ENCODE measurements at places on chromosomes 7 and 10. TPM values are rescaled to one million over a fixed set of nuclear protein-coding genes. Genes with fewer than 3 reads are reported as not detected.

- H3K4me1 ChIP-seq = peaks cover 2% of the 10 kb centered on the region
- H3K27me3 ChIP-seq = no peaks in the 10 kb centered on the region
- H3K27ac ChIP-seq = no peak overlapping the region
- H3K36me3 ChIP-seq = no peaks in the 10 kb centered on the region
- peak; percentile 92 for DNase-seq
Measured at GRCh38 chr10:84269773-84270172, 24.9 kb downstream of the RGR start.

- no peak overlapping the region for H3K27ac ChIP-seq
- H3K4me3 ChIP-seq = no peak overlapping the region
- no peaks in the 10 kb centered on the region for H3K27me3 ChIP-seq
- H3K36me3 ChIP-seq = no peaks in the 10 kb centered on the region
- DNase-seq = no peak
Measured at GRCh38 chr7:115549910-115550309, 480.7 kb downstream of the TFEC start.

GRCh38 chr7:81031243-81031642, 112.4 kb upstream of the SEMA3C start:
- H3K4me3 ChIP-seq = no peak overlapping the region
- H3K36me3 ChIP-seq = no peaks in the 10 kb centered on the region
- no peak overlapping the region for H3K27ac ChIP-seq
- DNase-seq = peak; percentile 11
- no peaks in the 10 kb centered on the region for H3K27me3 ChIP-seq

GRCh38 chr10:86580521-86580891, 58.9 kb upstream of the WAPL start:
- no peak for DNase-seq
- no peaks in the 10 kb centered on the region for H3K36me3 ChIP-seq
- H3K27ac ChIP-seq = no peak overlapping the region
- H3K4me1 ChIP-seq = no peaks in the 10 kb centered on the region

- no peak overlapping the region for H3K27ac ChIP-seq
- no peak overlapping the region for H3K4me3 ChIP-seq
- no peak for DNase-seq
- no peaks in the 10 kb centered on the region for H3K27me3 ChIP-seq
- H3K36me3 ChIP-seq = no peaks in the 10 kb centered on the region
Measured at GRCh38 chr10:124066781-124067714, 26.4 kb downstream of the CHST15 start.

GRCh38 chr10:62640411-62640810, 164.1 kb upstream of the ADO start:
- no peaks in the 10 kb centered on the region for H3K27me3 ChIP-seq
- peak; percentile 57 for DNase-seq
- H3K4me1 ChIP-seq = peaks cover 4% of the 10 kb centered on the region
- H3K4me3 ChIP-seq = no peak overlapping the region
- no peak overlapping the region for H3K27ac ChIP-seq

GRCh38 chr7:133355325-133355708, 102.4 kb downstream of the EXOC4 start:
- H3K4me3 ChIP-seq = no peak overlapping the region
- peak; percentile 93 for DNase-seq
- H3K27me3 ChIP-seq = no peaks in the 10 kb centered on the region

- H3K4me1 ChIP-seq = no peaks in the 10 kb centered on the region
- no peak overlapping the region for H3K27ac ChIP-seq
- no peak overlapping the region for H3K4me3 ChIP-seq
- H3K36me3 ChIP-seq = no peaks in the 10 kb centered on the region
Measured at GRCh38 chr7:143255564-143255963, 7.7 kb upstream of the GSTK1 start.

DNA sequence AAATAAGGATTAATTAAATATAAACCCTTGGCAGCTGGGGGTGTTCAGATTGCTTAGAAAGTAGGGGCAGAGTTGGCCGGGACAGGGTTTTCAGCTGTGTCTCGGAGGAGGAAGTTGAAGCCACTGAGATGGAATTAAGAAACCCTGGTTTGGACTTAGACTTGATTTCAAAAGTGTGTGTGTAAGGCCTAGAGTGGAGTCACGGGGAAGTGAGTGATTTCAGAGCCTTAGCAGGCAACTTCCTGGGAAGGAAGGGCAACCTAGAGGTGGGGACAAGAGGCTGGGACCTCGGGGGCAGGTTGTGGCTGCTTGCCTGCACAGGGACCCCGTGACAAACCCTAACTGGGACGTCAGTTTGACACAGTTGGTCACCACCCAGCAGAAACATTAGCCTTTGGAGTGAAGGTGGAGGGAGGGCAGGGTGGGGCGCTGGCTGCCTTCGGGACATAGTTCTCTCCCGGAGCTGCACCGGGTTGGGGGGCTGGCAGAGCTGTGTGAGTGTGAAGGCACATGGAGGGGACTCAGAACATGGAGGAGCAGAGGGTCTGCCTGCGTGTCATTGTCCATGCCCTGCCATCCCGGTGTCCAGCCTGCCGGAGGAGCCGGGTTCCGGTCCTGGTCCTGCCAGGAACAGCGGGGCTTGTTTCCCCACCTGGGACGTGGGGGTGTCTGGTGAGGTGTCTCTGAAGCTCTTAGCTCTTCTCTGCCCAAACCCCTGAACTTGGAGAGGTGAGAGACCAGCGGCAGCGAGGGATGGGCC, 1.8 kb downstream of the BRI3 start:
- H3K36me3 ChIP-seq = peaks cover 21% of the 10 kb centered on the region
- DNase-seq = peak; percentile 56
- H3K4me1 ChIP-seq = peaks cover 43% of the 10 kb centered on the region
- H3K27me3 ChIP-seq = no peaks in the 10 kb centered on the region

DNA sequence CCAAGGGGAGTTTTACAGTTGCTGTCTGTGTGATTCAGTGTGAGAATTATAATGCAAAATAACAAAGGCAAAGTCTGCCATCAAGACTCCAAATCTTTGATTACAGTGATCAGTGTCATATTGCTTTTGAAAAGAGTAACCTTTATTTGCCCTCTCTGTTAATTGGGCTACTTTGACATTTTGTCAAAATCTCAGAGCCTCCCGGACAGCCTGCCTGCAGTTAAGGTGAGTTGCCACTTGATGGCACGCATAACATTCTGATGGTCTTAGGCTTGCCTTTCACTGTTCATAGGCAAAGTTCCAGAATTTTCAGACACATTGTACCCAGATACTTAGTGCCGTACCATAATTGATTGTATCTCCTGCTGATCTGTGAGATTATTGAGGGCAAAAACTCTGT, 253.5 kb downstream of the ABCA13 start:
- no peak overlapping the region for H3K27ac ChIP-seq
- peak; percentile 6 for DNase-seq
- H3K27me3 ChIP-seq = no peaks in the 10 kb centered on the region
- H3K36me3 ChIP-seq = no peaks in the 10 kb centered on the region
- no peak overlapping the region for H3K4me3 ChIP-seq
- H3K4me1 ChIP-seq = no peaks in the 10 kb centered on the region

- H3K27ac ChIP-seq = no peak overlapping the region
- DNase-seq = no peak
- no peaks in the 10 kb centered on the region for H3K36me3 ChIP-seq
- no peaks in the 10 kb centered on the region for H3K27me3 ChIP-seq
- H3K4me3 ChIP-seq = no peak overlapping the region
Measured at GRCh38 chr10:70659306-70659705, 13.0 kb upstream of the ADAMTS14 start.

GRCh38 chr10:119469846-119470245, 72.7 kb downstream of the RGS10 start:
- H3K36me3 ChIP-seq = no peaks in the 10 kb centered on the region
- H3K27ac ChIP-seq = no peak overlapping the region
- H3K4me1 ChIP-seq = no peaks in the 10 kb centered on the region
- no peak for DNase-seq
- H3K27me3 ChIP-seq = peaks cover 36% of the 10 kb centered on the region

GRCh38 chr7:457814-458510, 61.7 kb downstream of the PDGFA start:
- no peaks in the 10 kb centered on the region for H3K36me3 ChIP-seq
- H3K4me1 ChIP-seq = peaks cover 17% of the 10 kb centered on the region
- H3K27me3 ChIP-seq = peaks cover 1% of the 10 kb centered on the region
- H3K4me3 ChIP-seq = no peak overlapping the region

DNA sequence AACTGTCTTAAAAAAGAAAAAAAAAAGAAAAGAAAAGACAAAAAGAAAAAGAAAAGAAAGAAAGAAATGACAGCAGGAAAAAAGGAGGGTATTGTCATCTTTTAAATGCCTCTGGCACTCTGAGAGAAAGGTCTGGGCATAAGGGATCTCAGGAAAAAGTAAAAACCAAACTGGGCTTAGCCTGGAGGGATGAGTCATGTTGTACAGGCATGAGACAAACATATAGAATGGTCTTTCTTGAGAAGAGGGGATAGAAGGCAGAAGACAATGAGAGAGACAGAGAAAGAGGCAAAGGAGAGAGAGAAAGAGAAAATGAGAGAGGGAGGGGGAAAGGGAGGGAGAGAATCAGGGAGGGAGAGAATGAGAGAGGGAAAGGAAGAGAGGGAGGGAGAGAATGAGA, 32.3 kb upstream of the KCNMA1 start:
- peaks cover 2% of the 10 kb centered on the region for H3K4me1 ChIP-seq
- no peaks in the 10 kb centered on the region for H3K36me3 ChIP-seq
- no peak overlapping the region for H3K27ac ChIP-seq

GRCh38 chr10:3749600-3749999, 35.4 kb downstream of the KLF6 start:
- peak; percentile 90 for DNase-seq
- no peaks in the 10 kb centered on the region for H3K36me3 ChIP-seq
- peak overlapping the region; percentile 3 for H3K27ac ChIP-seq
- H3K4me3 ChIP-seq = no peak overlapping the region
- H3K27me3 ChIP-seq = no peaks in the 10 kb centered on the region

GRCh38 chr7:67878808-67879207, 882.2 kb downstream of the TYW1 start:
- no peaks in the 10 kb centered on the region for H3K4me1 ChIP-seq
- H3K4me3 ChIP-seq = no peak overlapping the region
- no peak for DNase-seq
- H3K36me3 ChIP-seq = no peaks in the 10 kb centered on the region
- no peak overlapping the region for H3K27ac ChIP-seq

DNA sequence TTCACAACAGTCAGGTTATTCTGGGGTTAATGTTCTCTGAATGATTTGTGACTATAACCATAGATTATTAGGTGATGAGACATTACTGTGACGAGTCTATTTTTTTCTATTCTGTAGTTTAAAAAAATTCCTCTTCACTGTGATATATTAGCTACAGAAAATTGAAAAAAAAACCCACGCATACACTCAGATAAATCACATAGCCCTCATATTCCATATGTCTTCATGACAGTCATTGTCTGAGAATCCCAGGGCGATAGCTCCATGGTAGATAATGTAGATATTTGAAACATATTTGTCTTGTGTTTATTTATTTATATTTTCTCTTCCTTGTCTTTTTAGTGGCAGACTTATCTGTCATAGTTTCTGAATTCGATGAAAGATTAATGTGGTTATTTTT, 110.0 kb downstream of the CAMK1D start:
- no peak overlapping the region for H3K27ac ChIP-seq
- no peaks in the 10 kb centered on the region for H3K27me3 ChIP-seq
- H3K36me3 ChIP-seq = no peaks in the 10 kb centered on the region
- H3K4me1 ChIP-seq = no peaks in the 10 kb centered on the region
- DNase-seq = no peak

DNA sequence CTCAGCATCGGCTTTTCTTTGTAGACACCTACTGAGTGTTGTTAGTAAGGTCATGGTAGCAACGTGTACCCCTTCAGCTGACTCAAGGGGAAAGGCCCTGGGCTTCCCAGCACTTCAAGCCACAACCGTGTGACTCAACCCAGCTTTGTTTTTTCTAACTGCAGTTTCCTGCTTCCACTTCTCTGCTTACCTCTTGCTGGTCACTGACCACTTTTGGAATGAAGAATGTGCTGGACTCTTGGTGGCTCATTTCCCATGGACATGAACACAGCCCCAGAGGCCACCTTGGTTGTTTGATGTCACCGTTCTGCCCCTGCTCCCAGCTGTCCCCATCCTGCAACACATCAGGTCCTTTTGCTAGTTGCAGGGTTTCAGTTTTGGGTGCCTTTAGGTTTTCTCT, 69.5 kb upstream of the ZNF438 start:
- peaks cover 17% of the 10 kb centered on the region for H3K4me1 ChIP-seq
- H3K27ac ChIP-seq = peak overlapping the region; percentile 39
- no peaks in the 10 kb centered on the region for H3K27me3 ChIP-seq
- H3K36me3 ChIP-seq = no peaks in the 10 kb centered on the region
- DNase-seq = peak; percentile 93

DNA sequence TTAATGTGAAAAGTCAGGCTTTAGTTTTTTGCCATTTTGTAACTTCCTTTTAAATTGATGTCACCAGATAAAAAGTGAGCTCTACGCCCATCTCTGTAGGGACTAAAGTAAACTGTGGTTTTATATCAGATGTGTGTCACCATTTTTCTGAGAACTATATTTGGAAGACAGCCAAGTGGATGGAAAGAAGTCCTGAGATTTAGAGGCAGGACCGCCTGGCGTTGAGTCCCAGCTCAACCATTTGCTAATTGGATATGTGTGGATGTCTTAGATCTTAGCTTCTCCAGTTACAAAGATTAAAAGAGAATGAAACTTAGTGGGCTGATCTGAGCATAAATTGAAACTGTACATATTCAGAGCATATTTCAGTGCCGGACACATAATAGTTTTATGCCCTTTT, 691.6 kb upstream of the CELF2 start:
- no peaks in the 10 kb centered on the region for H3K36me3 ChIP-seq
- no peak overlapping the region for H3K4me3 ChIP-seq
- H3K27me3 ChIP-seq = no peaks in the 10 kb centered on the region
- 0 out of 2 replicates have a peak, but pooled peaks cover 3% of the 10 kb centered on the region for H3K4me1 ChIP-seq
- peak; percentile 21 for DNase-seq
- no peak overlapping the region for H3K27ac ChIP-seq

GRCh38 chr7:96401200-96401599, 79.3 kb upstream of the SLC25A13 start:
- no peak overlapping the region for H3K4me3 ChIP-seq
- no peaks in the 10 kb centered on the region for H3K27me3 ChIP-seq
- no peaks in the 10 kb centered on the region for H3K4me1 ChIP-seq
- no peak overlapping the region for H3K27ac ChIP-seq
- no peaks in the 10 kb centered on the region for H3K36me3 ChIP-seq

- no peak overlapping the region for H3K27ac ChIP-seq
- H3K27me3 ChIP-seq = peaks cover 1% of the 10 kb centered on the region
- no peak overlapping the region for H3K4me3 ChIP-seq
- H3K4me1 ChIP-seq = no peaks in the 10 kb centered on the region
- no peak for DNase-seq
Measured at GRCh38 chr7:26949319-26949718, 84.9 kb upstream of the SKAP2 start.

DLX5 gene
- not detected for total RNA-seq

SLC35G1 gene
- 3.9 TPM for total RNA-seq

UBE3C gene
- 88.6 TPM for total RNA-seq

SLC4A2 gene
- total RNA-seq = 29.6 TPM

CFAP43 gene
- total RNA-seq = not detected

LRRC4 gene
- total RNA-seq = 0.56 TPM

AS3MT gene
- 7.5 TPM for total RNA-seq

TAS2R41 gene
- not detected for total RNA-seq

PLAC9 gene
- 1.6 TPM for total RNA-seq

BICC1 gene
- 38.9 TPM for total RNA-seq
